Stimulated activated CD8-positive, alpha-beta memory T cell treated with anti-CD3 and anti-CD28 coated beads, Interleukin-15, amount 100 ng/mL, for 4 hours (primary cell): ENCODE measurements at places on chromosomes 12 and 14.

- DNase-seq = no peak
These were observed 61.6 kb downstream of the PPP2R5C start for GRCh38 chr14:101823066-101823465.

DNA sequence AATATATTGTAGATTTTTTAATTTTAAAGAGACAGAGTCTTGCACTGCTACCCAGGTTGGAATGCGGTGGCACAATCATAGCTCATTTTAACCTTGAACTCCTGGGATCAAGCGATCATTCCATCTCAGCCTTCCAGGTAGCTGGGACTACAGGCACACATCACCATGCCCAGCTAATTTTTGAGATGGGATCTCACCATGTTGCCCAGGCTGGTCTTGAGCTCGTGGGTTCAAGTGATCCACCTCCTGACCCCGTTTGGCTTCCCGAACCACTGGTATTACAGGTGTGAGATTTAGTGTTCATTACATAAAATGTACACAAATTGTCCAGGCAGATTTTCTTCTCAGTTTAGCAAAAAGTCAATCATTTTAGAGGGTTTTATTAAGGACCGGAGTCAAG is 13.6 kb downstream of the SNX6 start:
- no peak for DNase-seq

- no peak for DNase-seq
These were observed 40.4 kb downstream of the TSPAN9 start for GRCh38 chr12:3117591-3118015.

DNA sequence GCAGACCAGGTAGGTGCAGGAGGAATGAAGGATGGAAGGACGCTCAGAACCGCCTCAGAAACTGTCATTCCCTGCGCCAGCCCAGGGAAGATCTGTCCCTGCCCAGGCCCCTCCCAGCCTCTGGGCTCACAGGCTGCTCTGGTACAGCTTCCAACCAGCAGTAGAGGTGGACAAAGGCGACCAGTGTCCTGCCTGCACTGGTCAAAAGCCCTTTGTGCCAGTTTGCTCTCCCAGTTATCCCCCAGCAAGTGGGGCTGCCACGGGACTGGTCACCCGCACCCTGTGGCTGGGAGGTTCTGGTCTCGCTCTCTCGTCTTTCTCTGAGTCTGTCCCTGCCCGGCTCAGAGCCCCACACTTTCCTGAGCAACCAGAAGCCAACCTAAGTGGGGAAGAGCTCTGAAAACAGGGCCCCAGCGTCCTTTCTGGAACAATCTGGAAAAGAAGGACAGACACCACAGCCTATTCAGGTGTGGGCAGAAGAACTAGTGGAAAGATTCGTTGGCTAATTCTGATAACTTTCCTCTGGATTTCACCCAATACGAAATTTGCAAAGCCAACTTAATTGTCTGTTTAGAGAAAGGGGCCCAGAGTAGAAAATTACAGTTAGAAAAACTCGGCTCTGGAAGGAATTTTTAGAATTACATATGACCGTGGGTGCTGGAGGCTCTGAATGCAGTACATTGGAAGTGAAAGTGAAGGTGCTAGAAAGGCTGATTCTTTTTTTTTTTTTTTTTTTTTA is 21.7 kb downstream of the SNRNP35 start:
- no peak for DNase-seq

GRCh38 chr12:112842441-112842840 is 50.9 kb downstream of the RPH3A start:
- no peak for DNase-seq

GRCh38 chr12:92702754-92703679 is at the start of gene PLEKHG7:
TSS of gene PLEKHG7 (plus strand) at chr12:92702989. CDS start at chr12:92706632, 3,643 bp downstream.
- no peak for DNase-seq

DNA sequence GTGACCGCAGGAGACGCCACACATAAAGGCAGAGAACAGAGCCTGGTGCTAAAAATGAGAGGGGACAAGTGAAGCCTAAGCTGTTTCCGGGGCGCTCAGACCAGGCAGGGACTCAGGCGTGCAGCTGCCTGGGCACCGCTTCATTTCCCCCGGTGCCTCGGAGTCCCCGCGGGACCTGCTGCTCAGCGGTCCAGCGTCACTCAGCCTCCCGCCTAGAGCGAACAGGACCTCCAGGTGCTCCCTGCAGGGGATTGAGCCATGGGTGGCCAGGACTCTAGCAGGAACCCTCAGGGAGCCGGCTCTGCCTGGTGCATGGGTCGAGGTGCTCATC is 31.0 kb downstream of the CCDC85C start:
- DNase-seq = no peak

- DNase-seq = no peak
These were observed 38.8 kb downstream of the CBX5 start for GRCh38 chr12:54240971-54241588.

DNA sequence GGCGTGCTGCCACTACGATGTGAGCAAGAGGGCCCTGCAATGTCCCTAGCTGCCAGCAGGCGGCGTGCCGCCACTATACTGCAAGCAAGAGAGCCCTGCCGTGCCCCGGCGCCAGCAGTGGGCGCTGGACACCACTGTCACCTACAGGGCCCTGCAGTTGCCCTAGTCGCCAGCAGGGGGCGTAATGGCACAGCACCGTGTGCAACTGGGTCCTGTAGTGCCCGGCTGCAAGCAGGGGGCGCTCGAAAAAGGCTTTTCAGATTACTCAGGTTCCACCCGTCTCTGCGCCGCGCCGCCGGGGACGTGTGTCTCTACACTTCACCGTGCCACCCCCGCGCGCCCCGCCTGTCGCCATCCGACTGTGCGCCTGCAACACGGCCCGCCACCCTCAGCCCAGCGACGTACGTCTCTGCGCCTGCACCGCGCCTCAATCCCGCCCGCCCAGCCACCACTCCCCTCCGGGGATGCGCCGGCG is 1356.9 kb downstream of the TMEM121 start:
- no peak for DNase-seq

- DNase-seq = no peak
These were observed 55.4 kb downstream of the FAR2 start for GRCh38 chr12:29204521-29204920.

DNA sequence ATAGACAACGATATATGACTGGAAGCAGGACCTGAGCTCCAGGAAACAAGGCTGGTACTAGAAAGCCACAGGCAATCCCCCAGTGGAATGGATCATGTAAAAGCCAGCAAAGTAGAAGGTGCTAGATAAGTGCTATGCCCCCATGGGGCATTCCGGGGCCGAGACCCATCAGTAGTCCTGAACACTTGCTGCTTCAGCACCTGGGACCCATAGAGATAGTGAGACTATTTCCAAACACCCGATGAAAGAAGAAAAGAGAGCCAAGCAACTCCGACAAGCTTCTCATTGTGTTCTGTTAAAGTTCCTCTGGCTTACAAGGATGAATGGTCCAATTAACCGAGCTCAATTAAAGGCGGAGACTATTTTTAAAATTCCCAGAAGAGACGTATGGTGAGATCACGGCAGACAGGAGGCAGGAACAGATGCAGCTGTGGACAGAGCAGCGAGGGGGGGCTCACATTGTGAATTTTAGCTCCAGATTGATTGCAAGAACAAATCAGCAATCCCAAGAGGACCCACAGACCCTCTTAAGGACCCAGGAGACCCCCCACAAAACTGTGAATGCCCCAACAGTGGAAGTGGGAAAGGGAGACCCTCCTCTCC is 142.5 kb upstream of the OVCH1 start:
- DNase-seq = no peak

GRCh38 chr14:76550534-76550933 is 174.6 kb downstream of the ESRRB start:
- DNase-seq = no peak

DNA sequence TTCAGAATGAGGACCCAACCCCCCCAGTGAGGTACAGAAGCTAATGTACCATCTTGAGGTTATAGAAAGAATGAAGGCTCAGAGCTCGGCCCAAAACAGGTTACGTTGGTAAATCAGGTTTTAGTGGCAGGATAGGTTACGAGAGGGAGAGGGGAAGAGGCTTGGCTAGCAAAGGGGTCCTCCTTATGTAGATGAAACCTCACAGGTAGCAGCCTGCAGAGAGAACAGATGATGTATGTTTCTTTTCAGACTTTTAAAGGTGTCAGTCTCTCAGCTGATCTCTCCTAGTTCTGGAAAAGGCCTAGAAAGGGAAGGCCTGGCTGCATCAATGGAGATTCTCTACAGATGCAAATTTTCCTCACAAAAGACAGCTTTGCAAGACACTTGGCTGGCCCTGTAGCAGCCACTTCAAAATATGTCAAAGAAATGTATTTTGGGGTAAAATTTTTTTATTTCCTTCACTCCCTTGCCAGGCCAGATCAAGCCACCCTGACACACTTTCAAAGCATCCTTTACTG is 71.7 kb upstream of the CPSF6 start:
- no peak for DNase-seq

- no peak for DNase-seq
These were observed 297.5 kb downstream of the NAV3 start for GRCh38 chr12:78128211-78128610.

- no peak for DNase-seq
These were observed 95.0 kb downstream of the LMNTD1 start for GRCh38 chr12:25458047-25458552.

- DNase-seq = no peak
These were observed 29.3 kb downstream of the FGF6 start for GRCh38 chr12:4416276-4416675.

DNA sequence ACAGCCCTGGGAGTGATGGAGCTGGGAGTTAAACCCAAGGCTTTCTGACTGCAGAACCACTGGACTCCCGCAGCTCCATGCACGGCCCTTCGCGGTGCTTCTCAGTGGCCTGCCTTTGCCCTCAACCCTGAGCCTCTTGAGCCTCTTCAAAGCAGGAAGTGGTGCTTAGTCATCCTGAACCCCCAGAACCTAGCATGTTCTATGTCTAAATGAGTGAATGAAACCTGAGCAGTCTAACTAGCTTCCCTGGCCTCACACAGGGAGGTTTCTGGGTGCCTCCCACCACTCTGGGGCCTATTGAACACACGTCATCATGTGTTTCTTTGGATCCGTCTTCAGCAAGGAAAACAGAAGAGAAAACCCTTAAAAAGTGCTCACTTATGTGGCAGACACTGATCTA is 117.9 kb upstream of the SFSWAP start:
- DNase-seq = no peak

DNA sequence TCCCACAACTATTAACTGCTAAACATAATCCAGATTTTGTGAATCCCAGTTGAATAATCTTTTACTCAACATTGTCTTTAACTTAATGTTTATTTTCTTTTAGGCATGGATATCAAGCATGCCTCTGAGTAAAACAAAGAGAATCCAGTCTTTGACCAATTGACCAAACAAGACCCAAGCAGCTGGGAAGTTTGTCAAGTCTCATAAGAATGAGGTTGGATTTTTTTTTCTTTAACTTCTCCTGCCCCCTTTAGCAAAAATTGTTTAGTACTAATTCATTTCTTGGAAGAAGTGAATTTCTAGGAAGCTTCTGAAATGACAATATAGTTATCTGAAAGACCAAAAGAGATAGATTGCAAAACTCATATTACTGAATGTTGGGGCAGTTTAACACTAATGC is 89.9 kb downstream of the OTOGL start:
- DNase-seq = no peak

GRCh38 chr12:52838609-52839435 is 4.7 kb upstream of the KRT79 start:
- DNase-seq = no peak

DNA sequence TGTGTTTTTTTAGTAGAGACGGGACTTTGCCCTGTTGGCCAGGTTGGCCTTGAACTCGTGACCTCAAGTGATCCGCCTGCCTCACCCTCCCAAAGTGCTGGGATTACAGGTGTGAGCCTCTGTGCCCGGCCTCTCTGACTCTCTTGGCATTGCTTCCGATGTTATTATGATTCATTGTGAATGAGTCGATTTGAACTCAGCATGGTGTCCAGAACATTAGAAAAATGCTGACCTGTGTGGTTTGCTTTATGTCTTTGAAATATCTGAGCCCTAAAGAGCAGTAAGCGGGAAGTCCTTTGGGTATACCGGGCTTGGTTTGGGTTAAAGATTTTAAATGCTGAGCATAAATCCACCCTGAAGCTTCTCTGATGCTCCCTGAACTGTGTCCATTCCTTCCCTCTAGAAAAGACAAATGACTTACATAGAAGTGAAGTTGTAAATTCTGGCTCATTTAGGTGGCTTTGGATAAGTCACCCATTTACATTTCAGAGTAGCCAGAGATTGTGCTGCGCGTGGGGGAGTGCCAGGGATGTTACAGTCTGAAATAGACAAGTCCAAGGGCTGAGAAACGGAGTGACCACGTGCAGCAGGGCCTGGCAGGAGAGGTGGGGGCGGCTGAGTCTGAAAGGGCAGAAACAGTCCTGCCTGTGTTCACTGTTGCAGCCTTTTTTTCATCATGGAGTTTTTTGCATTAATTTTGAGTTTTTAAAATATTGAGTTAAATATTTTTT is 39.6 kb downstream of the SLC15A4 start:
- no peak for DNase-seq

DNA sequence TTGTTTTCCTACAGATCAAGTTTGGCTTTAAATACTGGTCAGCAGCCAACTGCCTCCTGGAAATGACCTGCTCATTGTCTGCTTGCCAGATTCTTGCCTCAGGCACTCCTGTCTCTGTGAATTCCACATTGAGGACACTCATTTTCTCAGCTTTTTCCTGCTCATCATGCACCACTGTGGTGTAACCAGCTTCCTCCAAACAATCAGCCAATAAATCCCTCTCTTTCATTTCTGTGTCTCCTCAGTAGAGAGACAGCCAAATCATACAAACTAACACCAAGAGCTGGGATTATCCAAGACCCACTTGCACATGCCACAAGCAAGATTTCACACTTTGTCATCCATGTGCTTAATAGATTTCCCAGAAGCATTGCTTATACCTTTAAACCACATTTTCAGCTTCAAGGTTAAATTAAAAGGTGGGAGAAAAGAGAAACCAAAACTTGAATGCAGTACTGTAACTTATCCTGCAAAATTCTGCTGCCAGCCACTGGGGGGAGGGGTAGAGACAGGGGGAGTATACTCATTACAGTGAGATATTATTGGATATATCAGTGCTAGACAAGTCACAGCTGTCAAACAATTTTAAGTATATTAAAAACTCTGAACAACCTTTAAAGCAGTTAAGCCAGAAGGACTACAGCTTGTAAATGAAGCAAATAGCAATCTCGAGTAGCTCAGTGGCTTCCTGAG is 105.0 kb downstream of the PPP2R5E start:
- DNase-seq = peak; percentile 5

- DNase-seq = no peak
These were observed 717.5 kb downstream of the RERGL start for GRCh38 chr12:17372508-17372907.

DNA sequence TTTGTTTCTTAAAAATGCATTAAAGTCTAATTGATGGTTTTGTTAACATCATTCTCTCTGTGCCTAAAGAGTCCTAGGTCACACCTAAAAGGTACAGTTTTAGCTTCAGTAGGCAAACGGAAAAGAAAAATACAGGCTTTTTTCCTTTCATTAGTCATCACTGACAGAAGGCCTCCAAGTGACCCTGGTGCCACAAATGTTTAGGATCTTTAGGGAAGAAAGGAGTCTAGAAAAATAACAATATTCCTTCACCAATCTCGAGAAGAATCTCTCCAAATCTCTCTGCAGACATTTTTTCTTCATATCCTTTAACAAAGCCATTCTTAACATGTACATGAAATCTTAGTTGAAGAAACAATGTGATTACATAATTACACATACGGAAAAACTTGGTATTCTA is 2.0 kb downstream of the DENND5B start:
- DNase-seq = no peak

- no peak for DNase-seq
These were observed 38.0 kb upstream of the CCDC60 start for GRCh38 chr12:119296535-119296934.
